ENCODE measurements at places on chromosomes 2 and 18.

DNA sequence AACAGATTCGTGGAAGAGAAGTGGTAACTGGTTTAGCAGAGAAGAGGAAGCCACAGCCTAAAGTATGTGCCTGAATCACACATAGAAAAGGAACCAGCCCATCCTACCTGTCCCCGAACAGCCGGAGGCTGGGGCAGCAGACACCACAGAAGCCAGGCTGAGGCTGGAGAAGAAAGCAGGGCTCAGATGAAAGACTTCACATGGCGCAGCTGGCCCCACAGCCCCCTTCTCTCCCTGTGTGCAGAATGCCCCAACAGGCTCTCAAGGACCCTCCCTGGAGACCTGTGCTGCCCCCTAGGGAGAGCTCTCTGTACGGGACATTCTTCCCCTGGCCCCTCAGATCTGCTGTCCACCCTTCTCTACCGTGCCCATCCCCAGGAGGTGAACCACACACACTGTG lies 83.5 kb upstream of the RAB12 start:
- no peak for DNase-seq

- DNase-seq: no peak
These were observed 53.3 kb downstream of the FECH start for GRCh38 chr18:57533006-57533867.

GRCh38 chr2:824954-825353 lies 125.7 kb upstream of the SNTG2 start:
- DNase-seq: no peak

GRCh38 chr2:120935339-120936313 lies 200.0 kb downstream of the GLI2 start:
- DNase-seq: no peak

DNA sequence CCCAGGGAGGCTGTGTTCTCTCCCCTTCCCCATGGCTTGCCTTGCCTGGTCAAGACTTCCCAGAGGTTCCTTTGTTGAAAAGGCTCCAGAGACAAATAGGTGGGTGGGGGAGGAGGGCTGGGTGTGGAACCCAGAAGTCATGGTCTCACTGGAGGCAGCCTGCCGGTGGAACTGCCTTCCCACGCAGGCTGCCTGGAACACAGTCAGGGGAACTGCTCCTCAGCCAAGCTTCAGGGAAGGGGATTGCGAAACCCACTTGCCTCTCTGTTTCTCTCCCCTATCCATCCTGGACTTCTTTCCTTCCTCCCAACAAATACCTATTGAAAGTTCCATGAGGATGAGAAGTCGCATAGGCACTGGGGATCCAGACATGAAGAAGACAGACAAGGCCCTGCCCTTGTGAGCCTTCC lies 31.6 kb downstream of the MARCO start:
- DNase-seq: no peak

GRCh38 chr2:114880046-114880445 lies 437.6 kb downstream of the DPP10 start:
- DNase-seq: no peak

- no peak for DNase-seq
These were observed 73.6 kb upstream of the RND3 start for GRCh38 chr2:150561076-150561475.

- no peak for DNase-seq
These were observed 1.9 kb upstream of the ANKRD39 start for GRCh38 chr2:96859681-96860064.

Measured in thoracic aorta (tissue), 2 donors.